ENCODE measurements at places on chromosomes 16 and 17.

GRCh38 chr17:17905036-17905320, 67.2 kb downstream of the TOM1L2 start:
- no peak for DNase-seq

DNA sequence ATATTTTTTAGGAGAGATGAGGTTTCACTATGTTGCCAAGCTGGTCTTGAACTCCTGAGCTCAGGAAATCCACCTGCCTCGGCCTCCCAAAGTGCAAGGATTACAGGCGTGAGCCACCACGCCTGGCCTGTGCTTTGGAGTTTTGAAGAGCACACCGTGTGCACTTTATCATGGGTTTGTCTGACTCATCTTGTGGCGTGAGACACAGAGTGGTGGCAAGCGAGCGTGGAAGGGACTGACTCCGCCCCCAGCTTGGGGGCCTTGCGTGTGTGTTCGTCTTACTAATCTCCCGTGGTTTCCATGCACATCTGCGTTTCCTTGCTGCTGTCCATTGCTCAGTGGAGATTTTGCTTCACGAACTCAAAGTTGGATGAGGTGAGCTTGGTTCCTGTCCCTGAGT, 22.9 kb downstream of the CRAMP1 start:
- no peak for DNase-seq

DNA sequence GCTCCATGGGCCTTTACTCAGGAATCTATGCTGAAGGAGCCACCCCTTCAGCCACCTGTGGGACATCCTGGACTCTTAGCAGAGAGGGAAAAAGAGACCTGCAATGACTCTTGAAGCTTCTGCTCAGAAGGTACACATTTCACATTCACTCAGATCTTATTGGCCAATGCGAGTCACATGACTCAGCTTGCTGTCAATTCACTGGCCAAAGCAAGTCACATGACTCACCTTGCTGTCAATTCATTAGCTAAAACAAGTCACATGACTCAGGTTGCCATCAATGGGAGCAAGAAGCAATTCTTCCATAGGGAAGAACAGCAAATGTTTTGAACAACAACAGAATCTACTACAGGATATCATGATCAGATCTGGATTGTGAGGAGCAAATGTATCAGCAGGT, 233.4 kb downstream of the SHISA9 start:
- DNase-seq: no peak

DNA sequence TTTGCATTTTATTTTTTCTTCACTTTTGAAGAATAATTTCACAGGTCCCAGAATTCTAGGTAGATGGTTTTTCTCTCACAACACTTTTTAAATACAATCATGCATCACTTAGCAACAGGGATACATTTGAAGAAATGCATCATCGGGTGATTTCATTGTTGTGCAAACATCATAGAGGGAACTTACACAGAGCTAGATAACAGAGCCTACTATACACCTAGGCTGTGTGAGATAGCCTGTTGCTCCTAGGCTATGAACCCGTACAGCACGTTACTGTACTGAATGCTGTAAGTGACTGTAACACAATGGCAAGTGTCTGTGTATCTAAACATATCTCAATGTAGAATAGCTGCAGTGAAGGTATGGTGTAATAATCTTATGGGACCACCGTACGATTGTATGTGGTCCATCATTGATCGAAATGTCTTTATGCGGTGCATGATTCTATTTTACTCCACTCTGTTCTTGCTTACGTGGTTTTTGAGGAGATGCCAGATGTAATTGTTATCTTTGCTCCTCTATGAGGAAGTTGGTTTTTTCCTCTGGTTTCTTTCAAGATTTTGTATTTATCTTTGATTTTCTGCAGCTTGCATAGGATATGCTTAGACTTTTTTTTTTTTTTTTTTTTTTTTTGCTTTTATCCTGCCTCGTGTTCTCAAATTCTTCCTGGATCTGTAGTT, 35.5 kb upstream of the TMEM92 start:
- no peak for DNase-seq

- no peak for DNase-seq
Measured at GRCh38 chr17:75044716-75045115, 2.1 kb downstream of the ATP5PD start.

DNA sequence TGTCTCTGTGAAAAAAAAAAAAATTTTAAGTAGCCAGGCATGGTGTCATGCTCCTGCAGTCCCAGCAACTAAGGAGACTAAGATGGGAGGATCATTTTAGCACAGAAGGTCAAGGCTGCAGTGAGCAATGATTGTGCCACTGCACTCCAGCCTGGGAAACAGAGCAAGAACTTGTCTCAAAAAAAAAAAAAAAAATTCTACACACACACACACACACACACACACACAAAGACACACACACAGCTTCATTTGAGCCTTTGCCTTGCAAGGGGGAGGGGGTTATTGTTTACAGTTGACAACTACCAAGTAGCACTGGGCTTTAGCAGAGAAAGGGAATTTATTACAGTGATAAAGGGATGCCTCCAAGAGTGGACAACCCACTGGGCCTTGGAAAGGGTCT, 4.9 kb upstream of the POLR3E start:
- DNase-seq: no peak

GRCh38 chr17:7466639-7467341, 12.6 kb downstream of the ZBTB4 start:
- no peak for DNase-seq

GRCh38 chr17:17921192-17922069, 50.8 kb downstream of the TOM1L2 start:
- DNase-seq: no peak

DNA sequence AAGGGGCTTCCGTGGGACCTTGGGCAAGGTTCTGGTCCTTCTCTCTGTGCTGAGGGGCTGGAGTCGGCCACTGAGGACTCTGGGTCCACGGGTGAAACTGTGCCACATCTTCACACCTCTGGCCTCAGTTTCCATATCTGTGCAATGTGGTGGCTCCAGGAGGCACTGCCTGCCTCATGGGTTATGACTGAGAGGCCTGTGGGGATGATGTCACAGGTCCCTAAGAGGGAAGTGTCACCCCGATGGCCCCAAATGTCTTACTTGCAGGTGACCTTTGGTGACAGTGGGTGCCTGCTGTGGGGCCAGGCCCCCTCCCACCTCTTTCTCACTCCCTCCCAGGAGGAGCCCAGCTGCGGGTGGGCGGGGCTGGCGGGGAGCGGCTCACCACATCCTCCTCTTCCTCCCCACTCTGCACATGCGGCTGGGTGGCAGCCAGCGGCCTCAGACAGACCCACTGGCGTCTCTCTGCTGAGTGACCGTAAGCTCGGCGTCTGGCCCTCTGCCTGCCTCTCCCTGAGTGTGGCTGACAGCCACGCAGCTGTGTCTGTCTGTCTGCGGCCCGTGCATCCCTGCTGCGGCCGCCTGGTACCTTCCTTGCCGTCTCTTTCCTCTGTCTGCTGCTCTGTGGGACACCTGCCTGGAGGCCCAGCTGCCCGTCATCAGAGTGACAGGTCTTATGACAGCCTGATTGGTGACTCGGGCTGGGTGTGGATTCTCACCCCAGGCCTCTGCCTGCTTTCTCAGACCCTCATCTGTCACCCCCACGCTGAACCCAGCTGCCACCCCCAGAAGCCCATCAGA, at the start of gene IL21R:
TSS of gene IL21R (plus strand) at position 407 of the 801 bp plus-strand sequence. CDS start 27,898 bp downstream, outside the sequence.
- peak; percentile 73 for DNase-seq

DNA sequence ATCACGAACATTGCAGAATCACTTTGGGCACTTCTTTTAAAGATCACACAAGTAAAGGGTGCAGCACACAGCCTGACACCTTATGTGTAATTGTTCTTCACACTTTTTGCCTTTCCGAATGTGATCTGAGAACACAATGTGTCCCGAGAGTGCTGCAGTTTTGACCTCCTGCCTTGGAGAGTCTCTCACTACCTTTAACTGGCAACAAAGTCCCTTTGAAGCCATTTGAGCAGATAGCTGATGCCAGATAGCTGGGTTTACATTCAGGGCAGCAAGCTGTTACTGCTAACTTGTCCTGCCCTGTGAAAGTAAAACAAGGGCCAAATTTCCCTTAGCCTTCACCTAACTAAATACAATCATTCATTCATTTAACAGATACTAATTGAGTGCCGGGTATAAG, 411.0 kb upstream of the DYNLRB2 start:
- no peak for DNase-seq

GRCh38 chr17:35747540-35748017, 5.5 kb downstream of the GAS2L2 start:
- peak; percentile 51 for DNase-seq

DNA sequence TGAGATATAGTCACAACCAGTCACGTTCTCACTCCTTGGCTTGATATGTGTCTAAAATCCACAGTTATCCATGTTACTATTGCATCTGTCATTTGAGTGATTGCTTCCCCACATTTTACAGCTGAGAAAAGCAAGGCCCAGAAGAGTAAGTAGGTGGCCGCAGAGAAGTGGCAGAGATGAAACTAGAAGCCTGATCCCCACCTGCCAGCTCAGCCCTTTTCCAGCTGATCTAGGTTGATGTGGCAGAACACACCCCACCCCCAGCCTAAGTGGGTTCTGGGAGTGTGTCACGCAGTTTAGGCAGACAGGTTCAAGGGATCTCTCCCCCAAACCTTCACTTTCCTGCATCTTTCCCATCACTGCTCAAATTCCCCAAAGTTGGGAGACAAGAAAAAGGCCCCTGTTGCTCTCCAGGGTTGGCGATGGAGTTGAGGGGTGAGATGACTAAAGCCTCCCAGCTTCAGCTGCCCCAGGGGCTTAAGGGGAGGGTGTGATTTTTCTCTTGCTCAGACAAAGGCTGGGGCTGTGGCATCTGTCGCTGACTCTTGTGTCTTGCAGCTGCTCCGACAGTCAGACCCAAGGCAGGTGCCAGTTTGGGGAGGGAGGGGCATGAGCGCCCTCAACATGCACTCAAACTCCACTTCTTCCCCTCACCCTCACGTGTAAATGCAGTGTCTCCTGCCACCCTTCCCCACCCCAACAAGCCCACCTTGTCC, 48.9 kb upstream of the LHX1 start:
- no peak for DNase-seq

GRCh38 chr17:42704837-42705494, 22.6 kb downstream of the CNTNAP1 start:
- no peak for DNase-seq

DNA sequence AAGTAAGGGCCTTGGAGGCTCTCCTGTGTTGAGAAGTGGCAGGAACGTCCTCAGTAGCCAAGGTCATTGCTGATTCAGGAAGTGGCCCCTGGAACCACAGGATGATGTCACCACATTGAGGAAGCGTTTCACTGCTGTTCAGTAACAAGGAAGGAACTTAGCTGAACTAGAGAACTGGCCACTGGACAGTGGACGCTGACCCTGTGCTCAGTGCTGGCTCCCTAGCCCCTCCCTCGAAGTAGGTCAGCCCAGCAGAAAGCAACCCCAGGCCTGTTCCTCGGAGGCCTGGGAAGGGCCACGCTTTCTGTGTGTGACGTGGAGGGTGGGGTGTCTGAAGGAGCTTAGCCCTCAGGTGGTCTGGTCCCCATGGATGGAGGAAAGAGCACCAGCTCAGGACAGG, 58.3 kb downstream of the B9D1 start:
- DNase-seq: no peak

DNA sequence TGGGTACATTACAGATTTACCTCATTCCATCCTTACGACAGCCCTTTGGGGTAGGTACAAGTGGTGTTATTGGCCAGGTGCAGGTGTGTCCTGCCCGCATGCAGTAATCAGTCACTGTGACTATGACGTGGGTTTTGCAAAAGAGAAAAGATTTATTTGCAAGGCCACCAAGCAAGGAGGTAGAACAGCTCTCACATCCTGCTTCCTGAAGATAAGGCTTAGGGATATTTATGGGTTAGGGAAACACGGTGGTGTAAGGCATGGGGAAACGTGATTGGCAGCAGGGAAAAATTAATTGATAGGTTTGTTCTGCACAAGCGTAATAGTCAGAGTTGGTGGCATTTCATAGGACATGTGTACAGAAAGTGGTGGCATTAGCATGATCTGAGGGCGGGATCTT, 214.8 kb downstream of the PARN start:
- no peak for DNase-seq

- DNase-seq: no peak
Measured at GRCh38 chr17:50056961-50057330, 1.0 kb downstream of the ITGA3 start.

- DNase-seq: no peak
Measured at GRCh38 chr17:54028986-54029580, 206.4 kb downstream of the KIF2B start.

DNA sequence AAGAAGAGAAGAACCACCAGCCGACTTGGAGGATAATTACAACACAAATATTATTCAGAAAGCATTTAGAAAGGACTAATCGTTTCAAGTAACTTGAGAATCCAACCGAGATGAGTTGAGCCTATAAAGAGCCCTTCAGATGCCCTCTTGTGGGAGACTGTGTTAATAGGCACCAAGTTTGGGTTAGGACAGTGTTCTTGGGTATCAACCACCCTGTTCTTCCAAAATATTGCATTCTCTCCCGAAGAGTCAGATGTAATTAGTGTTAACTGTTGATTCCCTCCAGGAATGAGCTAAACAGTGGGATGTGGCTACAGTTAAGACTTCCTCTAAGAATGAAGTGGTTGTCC, 87.8 kb upstream of the NOL11 start:
- no peak for DNase-seq

GRCh38 chr16:29790949-29791844, 646 bp downstream of the KIF22 start:
- no peak for DNase-seq

DNA sequence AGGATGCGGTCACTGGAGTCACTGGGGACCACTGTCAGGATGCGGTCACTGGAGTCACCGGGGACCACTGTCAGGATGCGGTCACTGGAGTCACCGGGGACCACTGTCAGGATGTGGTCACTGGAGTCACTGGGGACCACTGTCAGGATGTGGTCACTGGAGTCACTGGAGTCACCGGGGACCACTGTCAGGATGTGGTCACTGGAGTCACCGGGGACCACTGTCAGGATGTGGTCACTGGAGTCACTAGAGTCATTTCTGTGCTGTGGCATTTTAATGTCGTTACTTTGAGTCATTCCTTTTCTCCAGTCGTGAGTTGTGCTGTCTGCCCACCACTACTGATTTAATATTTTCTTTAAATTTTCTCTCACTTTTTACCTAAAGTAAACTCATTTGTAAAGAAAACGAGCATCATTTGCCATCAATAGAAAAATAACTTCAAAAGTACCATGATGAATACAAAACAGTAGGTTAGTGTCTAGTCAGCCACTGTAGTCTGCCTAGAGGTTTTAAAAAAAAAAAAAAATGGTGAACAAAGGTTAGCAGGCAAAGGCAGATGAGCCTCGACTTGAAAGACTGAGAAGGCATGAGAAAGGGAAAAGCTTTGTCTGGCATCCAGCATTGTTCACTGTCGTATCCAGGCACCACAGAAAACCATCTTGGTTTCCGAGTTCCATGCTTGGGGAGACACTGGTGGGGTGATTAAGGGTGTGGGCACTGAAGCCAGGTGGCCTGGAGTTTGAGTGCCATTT, 346.6 kb downstream of the SNX29 start:
- no peak for DNase-seq

GRCh38 chr16:55225972-55226542, 97.9 kb upstream of the IRX6 start:
- no peak for DNase-seq

Data from activated T-helper 1 cell treated with anti-CD3 and anti-CD28 coated beads, Interleukin-2, amount 50 U/mL, for 16 hours (primary cell).